ENCODE measurements at places on chromosomes 1 and 21.

DNA sequence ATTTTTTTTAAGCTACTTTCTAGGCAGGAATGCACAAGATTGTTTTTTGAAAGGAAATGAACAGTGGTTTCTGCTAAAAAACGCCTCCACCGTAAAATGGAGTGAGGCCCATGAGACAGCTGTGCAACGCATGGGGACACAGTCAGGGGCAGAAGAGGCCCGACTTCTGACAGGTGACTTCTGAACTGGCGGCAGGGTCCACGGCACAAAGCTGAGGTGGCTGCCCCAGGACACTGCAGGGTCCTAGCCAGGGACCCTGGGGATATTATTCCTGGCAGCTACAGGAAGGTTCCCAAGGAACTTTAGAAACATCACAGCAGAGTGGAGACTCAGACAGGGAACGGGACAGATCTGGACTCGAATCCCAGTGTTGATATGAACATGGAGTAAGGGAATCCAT, 75.1 kb downstream of the SIM2 start:
- DNase-seq: no peak

DNA sequence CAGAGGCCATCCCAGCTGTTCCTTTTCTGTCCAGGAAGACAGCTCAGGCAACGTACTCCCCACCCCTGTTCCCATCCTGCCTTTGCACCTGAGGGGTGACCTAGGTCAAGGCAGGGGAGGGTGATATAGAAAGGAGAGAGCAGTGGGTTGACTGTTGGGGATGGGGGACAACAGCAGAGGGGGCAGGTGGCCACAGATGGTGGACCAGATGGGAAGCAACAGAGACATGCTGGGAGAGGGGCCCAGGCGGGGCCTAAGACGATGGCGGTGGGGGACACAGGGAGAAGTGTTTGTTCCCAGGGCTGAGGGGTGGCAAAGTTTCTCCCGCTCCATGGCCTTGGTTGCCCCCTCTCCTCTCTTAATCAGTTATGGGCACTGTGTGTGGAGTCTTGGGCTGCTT, 6.3 kb downstream of the CELSR2 start:
- DNase-seq: no peak

GRCh38 chr21:44405091-44405947, 50.0 kb upstream of the LRRC3 start:
- DNase-seq: no peak

GRCh38 chr1:206757524-206758266, 12.9 kb upstream of the IL19 start:
- DNase-seq: peak; percentile 31

DNA sequence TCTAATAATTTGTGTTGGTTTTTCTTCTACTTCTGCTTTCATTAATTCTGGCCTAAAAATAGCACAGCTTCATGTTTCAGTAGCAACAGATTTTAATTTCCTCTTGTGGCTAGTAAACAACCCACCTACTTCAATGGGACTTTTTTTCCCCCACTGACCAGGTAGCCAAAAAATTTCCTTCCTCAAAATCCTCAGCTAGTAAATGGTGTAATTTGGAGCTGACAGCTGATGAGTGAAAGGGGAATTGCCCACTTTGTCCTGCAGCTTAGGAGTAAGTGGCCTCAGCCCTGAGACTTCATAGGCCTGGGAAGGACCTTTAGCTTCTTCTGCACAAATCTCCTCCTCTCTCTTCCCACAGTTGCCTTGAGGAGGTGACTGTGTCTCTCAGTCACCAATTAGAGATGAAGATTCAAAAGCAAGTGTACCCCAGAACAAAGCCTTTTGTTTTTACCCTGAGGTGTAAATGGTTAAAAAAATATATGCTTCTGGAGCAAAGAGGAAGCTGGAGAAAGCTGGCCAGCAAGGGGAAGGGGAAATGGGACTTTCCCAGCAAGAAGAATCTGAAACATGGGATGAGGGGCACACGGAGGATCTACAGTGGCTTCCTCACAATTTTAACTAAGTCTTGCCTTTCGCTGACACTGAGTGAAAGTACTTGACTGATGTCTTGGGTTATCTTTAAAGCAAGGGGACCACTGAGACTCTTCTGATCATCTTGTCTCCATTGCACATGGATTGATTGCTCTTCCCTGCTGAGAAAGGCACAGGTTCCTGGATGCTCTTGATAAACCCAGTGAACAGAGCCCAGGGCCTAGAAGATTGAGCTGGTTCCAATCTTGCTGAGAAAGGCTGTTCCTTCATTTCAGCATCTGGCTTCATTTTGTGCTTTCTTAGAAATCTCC, 35.8 kb upstream of the VCAM1 start:
- DNase-seq: no peak

DNA sequence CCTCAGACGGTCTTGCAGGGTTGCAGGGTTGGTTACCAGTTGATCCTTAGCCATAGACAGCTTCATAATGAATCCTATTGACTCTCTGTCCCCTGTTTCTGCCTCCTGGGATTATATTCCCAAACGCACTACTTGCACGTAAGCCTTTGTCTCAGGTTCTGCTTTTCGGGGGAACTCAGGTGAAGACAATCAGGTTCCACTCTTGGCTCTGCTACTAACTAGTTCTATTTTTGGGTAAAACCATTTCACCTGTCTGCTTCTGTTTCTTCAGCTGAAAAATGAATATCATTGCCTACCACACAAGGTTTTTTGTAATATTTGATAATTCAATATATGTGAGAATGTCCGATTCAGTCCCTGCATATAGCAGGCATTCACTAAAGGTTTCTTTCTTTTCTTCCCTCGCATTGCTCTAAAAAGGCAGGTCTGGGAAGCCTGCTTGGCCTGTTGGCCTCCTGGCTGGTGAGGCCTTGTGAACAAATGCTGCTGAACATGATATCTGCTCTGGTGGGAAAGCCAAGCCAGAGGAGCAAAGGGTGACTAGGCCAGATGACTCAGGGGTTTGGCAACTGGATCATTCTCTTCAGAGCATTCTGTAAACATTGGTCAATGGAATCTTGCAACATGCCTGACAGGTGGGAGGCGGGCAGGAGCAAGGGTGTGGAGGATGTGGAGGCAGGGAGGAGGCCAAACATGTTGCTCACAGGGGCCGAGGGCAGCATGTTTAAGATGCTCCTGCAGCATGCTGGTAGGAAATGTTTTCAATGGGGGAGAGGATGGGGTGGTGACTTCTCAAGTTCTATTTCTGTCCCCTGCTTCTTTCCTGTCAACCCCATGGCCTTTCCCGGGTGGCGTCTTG, 23.8 kb downstream of the IER5 start:
- no peak for DNase-seq

GRCh38 chr1:58575551-58576324, 1.3 kb downstream of the TACSTD2 start:
- no peak for DNase-seq

DNA sequence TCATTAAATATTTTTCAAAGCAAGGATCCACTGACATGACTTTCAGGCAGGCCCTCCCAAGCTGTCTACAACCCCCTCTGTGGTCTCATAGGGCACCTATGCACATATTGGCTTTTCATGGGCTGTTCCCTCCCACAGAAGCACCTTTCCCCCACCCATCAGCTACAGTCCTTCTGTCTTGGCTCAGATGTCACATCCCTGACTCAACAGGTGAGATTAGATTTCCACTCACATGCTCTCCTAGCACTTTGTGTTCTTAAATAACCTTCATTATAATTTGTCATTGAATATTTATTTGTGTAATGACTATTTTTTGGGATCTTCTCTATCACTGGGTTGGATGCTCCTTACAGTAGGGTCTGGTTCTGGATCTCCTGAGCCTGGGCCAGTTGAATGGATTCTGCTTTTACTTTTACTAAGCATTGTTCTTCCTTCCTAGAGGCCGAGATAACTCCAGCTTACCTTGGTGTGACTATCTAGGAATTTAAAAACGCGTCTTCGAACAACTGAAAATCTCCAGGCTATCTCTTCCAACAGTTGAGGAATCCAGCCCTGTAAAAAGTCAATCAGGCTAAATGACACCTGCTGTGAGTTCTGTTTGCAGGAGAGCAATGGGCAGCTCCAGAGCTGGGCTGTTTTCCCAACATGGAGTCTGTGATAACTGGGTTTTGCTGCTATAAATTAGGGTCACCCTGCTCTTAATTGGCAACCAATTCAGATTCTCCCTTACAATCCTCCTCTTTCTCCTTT, 16.2 kb downstream of the ROR1 start:
- no peak for DNase-seq

DNA sequence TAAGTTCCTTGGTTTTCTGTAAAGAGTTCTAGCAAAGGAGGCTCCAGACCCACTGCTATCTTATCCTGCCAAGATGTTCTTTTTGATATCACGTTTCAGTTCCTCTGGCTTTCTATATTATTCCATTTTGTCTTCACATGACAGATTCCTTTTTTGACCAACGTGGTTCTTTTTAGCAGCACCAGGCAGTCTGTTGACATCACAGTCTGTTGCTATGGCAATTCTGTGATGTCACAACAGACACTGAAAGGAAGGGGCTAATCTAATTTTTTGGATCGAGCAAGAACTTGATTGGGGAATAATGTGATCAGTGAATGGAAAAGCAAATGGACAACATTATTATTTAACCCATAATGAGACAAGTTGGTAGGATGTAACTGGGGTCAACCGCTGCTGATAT, 64.5 kb upstream of the GOLT1A start:
- no peak for DNase-seq

- DNase-seq: no peak
Measured at GRCh38 chr1:172724765-172725613, 66.1 kb downstream of the FASLG start.

- DNase-seq: no peak
Measured at GRCh38 chr1:224380003-224380402, 23.3 kb downstream of the CNIH4 start.

DNA sequence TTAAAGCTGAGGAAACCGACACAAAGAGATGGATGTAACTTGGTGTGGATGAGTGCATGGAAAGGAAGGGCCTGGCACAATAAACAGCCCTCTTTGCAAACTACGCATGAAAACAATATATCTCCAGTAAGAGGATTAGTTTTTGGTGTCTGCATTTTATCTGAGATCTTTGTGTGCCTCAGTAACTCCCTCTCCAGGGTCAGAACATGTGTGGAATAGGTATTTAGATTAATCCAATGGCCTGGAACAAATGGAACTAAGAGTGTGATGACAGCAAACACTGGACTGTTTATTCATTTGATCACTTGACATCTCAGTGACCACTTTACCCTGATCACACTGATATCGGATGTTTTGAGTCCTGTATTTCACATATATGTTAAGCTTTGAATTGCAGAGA, 45.3 kb downstream of the AKNAD1 start:
- DNase-seq: no peak

GRCh38 chr21:33619726-33620125, 21.8 kb downstream of the CRYZL1 start:
- DNase-seq: no peak

DNA sequence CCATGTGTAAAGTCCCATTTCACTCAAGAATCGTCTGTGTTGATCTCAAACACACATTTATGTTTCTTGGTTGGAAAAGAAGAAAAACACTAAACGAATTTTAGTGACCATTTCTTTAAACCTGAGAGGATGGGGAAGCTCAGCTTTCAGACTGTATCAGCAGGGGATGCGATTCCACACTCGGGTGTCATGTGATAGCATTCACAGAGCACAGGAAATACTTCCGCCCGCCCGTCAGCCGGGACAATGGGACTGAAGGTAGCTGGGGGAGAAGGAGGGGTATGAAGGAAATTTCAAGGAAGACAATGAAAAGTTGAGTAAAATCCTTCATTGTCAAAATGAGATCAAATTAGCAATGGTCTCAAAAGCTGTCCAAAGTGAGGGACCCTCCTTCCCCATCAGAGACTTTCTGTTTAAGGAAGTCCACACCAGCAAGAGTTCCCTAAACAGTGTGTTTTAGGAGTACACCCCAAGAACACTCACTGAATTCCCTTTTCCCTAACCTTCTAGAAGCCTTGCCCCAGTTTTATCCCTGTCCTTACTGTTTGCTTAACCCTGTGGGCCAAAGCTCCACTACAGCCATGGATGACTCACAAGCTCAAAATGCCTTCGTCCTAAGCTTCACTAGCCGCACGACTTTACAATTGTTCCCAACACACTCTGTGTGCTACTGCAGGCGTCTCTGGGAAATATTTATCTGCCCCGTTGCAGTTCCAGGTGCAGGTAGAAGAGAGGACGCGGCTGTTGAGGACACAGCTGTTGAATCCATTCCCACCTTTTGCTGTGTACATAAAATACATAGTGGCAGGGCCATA, 51.4 kb upstream of the SIM2 start:
- no peak for DNase-seq

DNA sequence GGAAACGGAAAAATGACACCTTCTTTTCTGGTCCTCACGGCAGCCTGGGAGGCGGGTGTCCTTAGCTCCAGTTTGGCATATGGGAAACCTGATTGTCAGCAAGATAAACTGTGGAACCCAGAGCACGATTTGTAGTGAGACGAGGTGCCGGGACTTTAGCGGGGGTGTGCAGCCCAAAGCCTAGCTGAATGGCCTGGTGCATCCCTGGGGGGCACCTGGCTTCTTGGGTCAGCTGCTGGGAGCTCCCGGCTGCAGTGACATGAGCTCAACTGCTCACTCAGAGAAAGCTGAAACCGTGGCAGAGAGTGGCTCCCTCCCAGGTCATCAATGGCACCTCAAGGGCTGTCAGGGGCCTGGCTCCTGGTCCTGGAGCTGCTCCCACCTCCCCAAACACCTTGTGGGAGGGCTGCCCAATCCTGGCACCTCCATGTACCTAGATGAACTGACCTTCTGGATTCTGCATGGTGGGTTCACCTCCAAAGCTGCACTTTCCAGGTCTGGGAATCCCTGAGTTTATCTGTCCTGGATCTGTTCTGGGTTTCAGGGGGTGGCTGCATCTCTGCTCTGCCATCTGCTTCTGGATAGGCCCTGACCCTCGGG, 260.5 kb downstream of the MATN1 start:
- no peak for DNase-seq

DNA sequence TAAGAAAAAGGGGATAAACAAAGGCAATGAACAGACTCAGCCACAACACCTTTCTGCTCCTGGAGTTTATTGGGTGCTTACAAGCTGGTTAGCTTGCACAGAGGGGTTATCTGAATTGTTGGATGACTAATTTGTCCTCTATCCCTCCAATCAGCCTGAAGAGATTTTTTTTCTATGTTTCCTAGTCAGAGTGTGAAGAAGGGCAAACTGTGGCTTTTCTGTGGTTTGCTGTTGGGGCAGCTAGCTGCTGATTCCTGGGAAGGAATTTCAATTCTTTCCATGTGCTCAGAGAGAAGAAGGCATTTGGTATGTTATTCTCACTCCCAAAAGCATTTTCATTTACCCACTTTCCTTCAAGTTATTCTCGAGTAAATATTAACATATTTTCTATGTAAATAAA, 48.6 kb downstream of the PCP4 start:
- DNase-seq: no peak

GRCh38 chr1:17065666-17066065, 11.8 kb upstream of the SDHB start:
- no peak for DNase-seq
